G401 (cell line): ENCODE measurements at places on chromosomes 6 and 20.

DNA sequence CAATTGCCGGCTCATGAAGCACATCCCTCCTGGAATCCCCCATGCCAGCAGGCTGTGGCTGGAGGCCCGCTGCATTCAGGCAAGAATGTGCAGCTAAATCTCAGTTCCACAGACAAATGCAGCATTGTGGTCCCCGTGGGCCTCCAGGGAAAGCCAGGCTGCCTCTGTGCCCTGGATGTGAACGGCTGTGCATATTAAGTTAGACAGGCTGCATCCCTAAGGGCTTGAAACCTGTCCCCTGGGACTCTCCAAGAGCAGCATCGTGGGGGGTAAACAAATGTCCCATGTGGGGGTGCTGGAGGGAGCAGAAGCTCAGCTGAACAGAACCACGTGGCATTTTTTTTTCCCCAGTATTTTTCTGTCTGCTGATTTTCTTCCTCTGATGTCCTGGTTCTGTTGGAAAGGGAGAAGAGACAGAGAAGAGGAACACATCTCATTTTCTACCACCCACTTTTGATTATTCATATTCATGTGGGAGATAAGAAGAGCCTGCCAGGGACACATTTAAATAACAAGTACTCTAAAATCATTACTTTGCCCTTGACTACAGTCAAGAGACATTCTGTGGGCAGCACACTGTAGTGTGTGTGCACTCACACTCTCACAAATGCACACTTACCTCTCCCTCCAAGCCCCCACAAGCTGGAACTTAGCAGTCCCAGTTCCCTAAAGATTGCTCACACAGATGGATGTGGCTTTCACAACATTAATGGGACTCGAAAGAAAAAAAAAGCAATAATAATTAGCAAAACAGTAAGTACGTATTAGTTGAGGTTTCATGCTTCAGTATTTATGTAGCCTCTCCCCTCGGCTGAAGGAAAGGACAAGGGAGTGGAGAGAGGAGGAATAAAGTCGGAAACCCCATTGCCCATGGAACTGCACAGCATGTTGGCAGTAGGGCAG is 16.9 kb downstream of the GFOD1 start:
- DNase-seq = no peak

GRCh38 chr6:3822747-3823445 is 26.3 kb upstream of the FAM50B start:
- no peak for DNase-seq

- DNase-seq = no peak
These were observed 264.6 kb downstream of the FRK start for GRCh38 chr6:115796061-115796460.

GRCh38 chr20:38859070-38859690 is 53.7 kb downstream of the PPP1R16B start:
- no peak for DNase-seq

DNA sequence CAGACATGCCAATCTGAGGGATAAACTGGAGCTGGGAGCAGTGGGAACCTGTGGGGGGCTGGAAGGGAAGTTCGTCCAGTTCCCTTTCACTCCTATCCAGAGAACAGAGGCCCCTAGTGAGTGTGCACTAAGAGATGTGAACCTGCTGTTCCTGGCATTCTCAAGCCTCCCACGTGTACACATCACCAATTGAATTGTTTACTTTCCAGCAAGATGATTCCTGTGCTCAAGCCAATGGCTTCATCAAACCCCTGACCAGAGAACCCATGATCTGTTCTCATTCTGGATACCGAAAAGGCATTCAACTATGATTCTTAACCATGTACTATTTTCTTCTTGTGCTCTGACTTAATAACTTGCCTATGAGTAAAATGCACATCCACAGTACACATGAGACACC is 10.2 kb upstream of the SLC22A3 start:
- no peak for DNase-seq

- no peak for DNase-seq
These were observed 60.4 kb downstream of the SULF2 start for GRCh38 chr20:47724910-47725247.

GRCh38 chr20:38853759-38854158 is 48.3 kb downstream of the PPP1R16B start:
- DNase-seq = no peak

DNA sequence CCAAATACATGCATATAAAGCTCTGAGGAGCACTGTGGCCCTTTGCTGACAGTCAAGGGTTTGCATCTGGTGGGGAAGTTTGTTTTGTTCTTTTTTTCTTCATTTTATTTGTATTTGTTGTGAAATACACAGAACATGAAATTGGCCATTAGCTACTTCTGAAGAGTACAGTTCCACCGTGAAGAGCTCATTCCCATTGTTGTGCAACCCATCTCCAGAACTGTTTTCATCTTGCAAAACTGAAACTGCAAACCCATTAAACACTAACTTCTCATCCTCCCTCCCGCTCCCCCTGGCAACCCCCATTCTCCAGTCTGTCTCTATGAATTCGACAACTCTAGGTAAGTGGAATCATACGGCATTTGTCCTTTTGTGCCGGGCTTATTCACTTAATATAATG is 231.3 kb downstream of the TFAP2C start:
- no peak for DNase-seq

- DNase-seq = no peak
These were observed 71.0 kb upstream of the FAM83B start for GRCh38 chr6:54775576-54775975.

GRCh38 chr6:83974409-83975050 is 59.0 kb upstream of the MRAP2 start:
- no peak for DNase-seq
